ENCODE measurements at places on chromosomes 1 and 21.

DNA sequence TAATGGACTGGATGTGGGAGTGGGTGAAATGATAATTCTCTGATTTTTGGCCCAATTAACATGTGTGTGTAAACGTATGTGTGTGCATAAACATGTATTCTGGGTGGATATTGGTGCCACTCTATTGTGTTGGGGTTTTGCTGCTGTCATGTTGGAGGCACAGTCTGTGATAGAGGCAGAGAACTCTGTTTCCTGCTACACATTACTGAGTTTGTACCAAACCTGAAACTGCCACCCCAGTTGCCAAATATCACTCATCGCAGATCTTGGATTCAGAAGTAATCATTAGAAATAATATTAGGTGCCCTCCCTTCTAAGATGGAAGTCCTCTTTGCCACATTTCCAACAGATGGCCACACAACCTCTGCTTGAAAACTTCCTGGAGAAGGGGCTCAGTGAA, 13.8 kb downstream of the FASLG start:
- DNase-seq: no peak

GRCh38 chr1:27773826-27774445, 917 bp downstream of the STX12 start:
- no peak for DNase-seq

DNA sequence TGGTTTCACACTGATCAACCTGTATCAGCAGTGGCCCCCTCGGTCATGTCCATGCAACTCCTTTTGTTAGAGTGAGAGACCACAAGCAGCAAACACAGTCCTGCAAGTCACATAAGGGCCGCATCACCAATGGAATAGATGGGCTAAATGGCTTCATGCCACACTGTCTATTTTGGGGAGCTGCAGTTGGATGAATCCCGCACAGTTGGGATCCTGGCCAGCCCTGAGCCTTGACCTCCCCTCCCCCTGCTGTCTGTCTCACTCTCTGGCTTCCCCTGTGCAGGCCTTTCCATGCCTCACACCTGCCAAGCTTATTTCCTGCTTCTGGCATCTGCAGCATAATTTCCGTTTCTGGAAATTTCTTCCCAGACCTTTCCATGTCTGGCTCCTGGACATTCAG, 57.0 kb downstream of the CNIH3 start:
- peak; percentile 15 for DNase-seq

DNA sequence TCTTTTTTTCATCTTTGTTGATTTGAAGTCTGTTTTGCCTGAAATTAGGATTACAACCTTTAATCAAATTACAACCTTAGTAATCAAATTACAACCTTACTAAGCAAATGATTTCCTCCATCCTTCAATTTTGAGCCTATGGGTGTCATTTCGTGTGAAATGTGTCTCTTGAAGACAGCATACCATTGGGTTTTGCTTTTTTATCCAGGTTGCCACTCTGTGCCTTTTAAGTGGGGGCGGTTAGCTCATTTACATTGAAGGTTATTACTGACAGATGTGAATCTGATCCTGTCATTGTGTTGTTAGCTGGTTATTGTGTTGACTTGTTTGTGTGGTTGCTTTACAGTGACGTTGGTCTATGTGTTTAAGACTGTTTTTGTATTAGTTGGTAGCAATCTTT, 74.8 kb upstream of the BCL9 start:
- no peak for DNase-seq

DNA sequence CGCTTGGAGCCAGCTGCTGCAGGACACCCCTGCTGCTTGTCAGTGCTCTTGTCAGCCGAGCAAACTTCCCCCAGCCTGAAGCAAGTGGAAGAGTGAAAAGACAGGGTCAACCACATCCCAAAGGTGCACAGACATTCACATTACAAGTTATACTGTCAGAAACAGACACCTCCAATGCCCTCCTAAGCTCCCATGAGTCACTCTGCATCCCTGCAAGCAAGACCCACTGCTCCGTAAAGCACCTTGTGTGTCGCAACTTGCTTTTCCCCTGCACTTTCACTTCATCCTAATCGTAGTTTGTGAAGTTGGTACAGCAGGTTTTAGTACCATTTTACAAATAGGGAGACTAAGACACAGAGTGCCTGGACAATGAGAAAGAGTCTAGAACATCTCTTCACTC, 51.1 kb downstream of the KCNH1 start:
- no peak for DNase-seq

DNA sequence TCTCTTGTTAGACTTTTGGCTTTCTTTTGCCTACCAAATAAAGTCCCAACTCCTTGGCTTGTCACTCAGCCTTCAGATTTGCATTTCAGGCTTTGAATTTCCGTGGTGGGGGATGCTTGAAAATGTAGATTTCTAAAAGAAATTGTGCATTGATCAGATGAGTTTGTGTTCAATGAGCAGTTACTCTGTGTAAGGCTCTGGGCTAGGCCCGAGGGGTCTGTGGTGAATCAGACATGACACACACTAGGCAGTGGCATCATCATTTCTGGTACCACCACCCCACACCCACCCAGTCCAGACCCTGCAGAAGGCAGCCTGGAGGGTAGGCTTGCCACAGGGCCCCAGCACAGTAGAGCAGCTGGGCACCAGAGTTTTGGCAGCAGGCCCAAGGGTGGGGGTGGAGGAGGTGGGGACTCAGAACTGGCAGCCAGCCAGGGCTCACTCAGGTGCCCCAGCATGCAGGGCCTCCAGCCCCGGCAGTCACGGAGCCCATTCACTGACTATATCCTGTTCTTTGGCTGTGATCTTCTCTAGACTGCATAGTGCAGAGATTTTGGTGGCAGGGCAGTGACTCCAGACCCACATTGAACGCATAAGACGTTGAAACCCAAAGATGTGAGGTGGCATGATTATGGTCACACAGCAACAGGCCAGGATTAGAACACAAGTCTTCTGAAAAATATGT, 97.2 kb upstream of the ARTN start:
- no peak for DNase-seq

- DNase-seq: no peak
These were observed 121.5 kb downstream of the PLPP3 start for GRCh38 chr1:56457756-56458375.

DNA sequence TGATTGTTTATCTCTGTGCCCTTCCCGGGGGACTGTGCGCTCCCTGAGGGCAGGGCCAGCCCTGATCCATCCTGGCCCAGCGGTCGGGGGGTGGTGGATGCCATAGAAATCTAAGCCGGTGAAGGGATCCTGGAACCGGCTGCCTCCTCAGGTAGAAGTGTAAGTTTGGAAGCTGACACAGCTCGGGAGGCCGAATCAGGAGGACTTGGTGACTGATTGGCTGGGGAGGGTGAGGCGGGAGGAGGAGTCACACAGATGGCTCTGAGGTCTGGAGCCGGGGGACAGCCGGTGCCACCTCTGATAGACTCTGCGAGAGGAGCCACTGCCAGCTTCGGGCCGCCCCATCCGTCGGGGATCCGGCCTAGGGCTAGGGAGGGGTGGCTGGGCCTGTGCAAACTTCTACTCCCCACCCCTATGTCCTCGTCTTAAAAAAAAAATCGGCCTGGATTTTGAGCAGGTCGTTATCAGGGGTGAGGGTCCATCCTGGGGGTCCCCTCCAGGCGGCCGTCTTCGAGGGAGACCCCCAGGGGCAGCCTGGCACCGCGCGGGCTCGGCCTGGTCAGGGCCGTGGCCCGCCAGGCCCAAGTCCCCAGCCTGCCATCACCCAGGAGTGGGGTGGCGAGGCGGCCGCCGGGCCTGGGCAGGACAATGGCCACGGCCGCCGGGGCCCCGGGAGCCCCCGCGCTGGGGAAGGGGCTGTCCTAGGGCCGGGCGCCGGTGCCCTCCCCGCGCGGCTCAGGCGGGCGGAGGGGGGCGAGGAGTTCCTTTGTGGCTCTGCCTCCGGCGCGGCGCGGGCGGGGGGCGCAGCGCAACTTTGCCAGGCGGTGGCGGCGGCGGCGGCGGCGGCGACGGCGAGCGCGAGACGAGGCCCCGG, 708 bp upstream of the ZNF362 start:
- DNase-seq: peak; percentile 60

GRCh38 chr21:13854638-13855037, 245.1 kb downstream of the POTED start:
- DNase-seq: no peak

GRCh38 chr1:46961066-46961758, 19.9 kb upstream of the CYP4A11 start:
- no peak for DNase-seq

- no peak for DNase-seq
These were observed 28.5 kb upstream of the PTPRC start for GRCh38 chr1:198610362-198610761.

DNA sequence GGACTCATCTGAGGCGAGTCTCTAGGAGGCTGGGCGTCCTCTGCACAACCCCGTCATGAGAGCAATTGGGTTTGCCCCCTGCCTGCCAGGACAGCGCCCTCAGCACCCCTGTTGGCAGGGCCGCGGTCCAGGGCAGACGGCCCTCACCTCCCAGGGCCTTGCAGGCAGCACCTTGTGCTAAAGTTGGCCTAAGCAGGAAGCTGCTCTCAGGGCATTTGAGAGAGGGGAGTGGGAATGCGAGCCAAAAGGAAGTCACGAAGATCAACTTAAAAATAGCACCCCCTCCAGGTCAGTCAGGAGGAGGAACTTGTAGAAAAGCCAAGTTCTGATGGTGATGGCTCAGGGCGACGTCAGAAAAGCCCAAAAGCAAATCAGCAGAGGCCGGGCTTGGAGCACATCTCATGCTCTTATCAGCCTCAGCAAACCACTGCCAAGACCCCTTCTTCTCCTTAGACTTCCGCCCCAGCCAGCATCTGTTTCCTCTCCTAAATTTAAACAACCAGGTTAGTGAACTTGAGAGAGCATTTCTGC, 12.6 kb upstream of the ADORA3 start:
- DNase-seq: no peak

GRCh38 chr1:160761046-160761445, 22.0 kb downstream of the SLAMF7 start:
- no peak for DNase-seq

GRCh38 chr1:20160034-20160433, 20.9 kb downstream of the PLA2G2F start:
- no peak for DNase-seq

GRCh38 chr1:231919886-231920285, 293.3 kb downstream of the DISC1 start:
- DNase-seq: no peak

GRCh38 chr1:167717351-167717750, 4.4 kb upstream of the MPZL1 start:
- DNase-seq: no peak

DNA sequence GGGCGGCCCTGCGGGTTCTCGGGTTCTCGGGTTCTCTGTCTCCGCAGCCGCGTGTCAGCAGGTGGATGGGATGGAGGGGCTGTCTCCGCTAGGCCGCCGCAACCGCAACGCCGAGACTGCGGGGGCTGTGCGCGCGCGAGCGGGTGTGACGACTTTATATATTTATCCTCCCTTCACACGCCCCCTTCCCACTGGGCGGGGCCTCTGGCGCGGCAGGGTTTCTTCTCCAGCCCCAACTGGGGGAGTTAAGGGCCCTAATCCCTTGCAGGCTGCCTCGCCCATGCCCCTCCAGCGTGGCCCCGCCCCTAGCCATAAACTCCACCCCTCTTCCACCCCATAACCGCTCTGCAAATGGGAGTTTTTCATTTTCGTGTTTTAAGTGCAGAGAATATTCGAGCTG, 3.4 kb downstream of the IGSF21 start:
- no peak for DNase-seq

- no peak for DNase-seq
These were observed 28.9 kb downstream of the TSNAX start for GRCh38 chr1:231557411-231557810.

DNA sequence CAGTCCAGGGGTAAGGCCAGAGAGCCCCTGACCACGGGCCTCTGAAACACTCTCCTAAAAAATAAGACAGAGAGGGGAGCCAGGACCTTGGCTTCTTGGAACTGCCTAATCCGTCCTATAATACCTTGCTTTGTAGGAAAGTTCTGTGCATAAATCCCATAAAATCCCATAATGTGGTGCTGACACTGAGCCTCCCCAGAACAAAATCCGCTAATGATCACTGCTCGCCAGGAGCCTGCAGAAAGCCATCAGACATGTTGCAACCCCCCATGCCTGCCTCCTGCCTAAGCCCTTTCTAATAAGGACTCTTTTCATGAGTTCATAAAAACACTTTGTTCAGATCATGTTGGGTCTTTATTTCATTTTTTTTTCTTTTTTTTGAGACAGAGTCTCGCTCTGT, 9.3 kb upstream of the DHRS3 start:
- DNase-seq: no peak

- DNase-seq: no peak
These were observed 130.7 kb downstream of the FAM78B start for GRCh38 chr1:166036092-166036491.

DNA sequence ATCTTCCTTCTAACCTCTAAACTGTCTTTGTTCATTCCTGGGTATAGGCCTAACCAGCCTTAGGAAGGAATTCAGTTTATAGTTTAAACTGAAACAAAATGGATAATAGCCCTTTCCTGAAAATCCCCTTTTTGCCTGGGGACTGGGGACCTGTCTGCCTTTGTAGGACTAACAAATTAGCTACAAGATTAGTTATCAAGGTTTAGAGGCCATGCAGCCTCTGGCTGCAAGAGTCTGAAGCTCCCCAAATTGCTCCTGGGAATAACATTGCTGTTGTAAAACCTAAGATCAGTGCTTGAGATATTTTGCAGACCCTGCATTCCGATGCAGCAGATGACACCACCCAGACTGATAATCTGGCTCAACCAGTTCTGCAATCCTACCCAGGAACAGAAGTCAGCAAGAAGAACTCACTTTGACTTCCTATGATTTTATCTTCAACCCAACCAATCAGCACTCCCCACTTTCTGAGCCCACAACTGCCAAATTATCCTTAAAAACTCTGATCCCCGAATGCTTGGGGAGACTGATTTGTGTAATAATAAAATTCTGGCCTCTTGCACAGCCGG, 96.6 kb upstream of the ETV3 start:
- DNase-seq: no peak

GRCh38 chr1:18882486-18882885, 19.9 kb downstream of the ALDH4A1 start:
- no peak for DNase-seq

GRCh38 chr1:169108863-169109560, 2.5 kb downstream of the ATP1B1 start:
- no peak for DNase-seq

DNA sequence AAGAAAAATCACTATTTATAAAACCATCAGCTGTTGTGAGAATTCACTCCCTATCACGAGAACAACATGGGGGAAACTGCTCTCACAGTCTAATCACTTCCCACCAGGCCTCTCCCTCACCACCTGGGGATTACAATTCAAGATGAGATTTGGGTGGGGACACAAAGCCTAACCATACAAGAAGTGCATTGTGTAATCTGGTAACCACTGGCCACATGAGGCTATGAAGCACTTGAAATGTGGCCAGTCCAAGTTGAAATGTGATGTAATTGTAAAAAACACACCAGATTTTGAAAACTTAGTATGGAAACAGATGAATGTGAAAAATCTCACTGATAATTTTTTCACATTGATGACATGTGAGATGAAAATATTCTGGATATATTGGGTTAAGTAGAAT, 293.8 kb downstream of the TTLL7 start:
- DNase-seq: no peak

GRCh38 chr1:227378181-227378580, 59.9 kb upstream of the CDC42BPA start:
- DNase-seq: no peak
